KBM-7 (cell line): ENCODE measurements at places on chromosomes 5 and 9.
A peak's percentile ranks its signal among the peaks of the same experiment; 100 is the strongest.

- no peak for DNase-seq
Observed at GRCh38 chr5:9347541-9348295, 198.2 kb downstream of the SEMA5A start.

DNA sequence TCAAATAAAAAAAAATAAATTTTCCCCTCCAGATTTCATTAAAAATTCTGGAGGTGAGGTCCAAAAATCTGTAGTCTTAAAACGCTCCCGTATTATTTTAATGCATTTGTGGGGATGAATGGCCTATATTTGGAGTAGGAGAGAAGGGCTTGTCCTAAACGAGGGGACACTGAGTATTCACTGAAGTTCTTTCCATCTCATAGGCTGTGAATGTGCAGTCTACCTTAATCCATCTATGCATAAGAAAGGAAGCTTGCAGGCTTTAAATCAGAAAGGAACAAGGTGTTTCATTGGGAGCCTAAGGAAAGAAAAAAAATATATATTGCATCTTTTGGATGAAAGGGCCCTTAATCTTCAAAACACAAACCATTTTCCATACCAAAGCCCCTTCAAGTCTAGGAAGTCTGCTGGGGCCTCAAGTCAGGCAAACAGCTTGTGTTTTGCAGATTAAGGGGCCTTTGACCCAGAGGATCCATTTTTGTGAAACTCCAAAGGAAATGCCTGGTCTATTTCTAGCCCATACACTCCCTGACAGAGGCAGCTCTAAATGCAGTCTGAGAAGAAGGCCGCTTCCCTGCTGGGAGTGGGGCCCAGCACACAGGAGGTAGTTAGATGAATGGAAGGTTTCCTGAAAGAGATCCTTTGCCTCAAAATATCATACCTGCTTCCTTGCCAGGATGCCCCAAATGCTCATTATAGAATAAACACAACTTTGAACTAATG lies 35.6 kb downstream of the BRINP1 start:
- no peak for DNase-seq

DNA sequence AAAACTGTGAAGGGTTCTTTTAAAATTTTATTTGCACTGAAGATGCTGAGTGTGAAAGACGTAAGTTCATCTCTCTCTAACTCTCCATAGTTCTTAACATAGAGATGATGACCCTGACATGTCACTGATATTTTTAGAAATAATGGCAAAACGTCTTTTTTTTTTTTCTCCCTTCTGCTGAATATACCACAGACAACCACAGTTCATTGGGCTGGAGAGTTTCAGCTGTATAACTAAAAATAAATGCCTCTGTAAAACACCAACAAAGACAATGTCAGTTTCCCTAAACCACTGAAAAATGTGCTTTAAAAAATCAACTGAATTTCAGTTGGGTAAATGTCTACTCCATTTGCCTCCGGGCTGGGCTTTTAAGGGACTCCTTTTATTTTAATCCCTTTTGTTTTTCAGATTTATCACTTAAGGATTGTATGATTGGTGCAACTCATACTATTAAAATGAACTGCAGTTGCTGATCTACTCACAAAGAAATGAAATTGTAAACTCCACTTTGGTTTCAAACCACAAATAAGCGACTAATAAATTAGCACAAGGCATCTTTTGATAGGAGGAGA lies 830.9 kb upstream of the WWC1 start:
- DNase-seq = no peak

- DNase-seq = peak; percentile 30
Observed at GRCh38 chr5:132812123-132812765, 858 bp upstream of the SOWAHA start.

- DNase-seq = no peak
Observed at GRCh38 chr5:80591352-80591751, 21.3 kb upstream of the ANKRD34B start.

DNA sequence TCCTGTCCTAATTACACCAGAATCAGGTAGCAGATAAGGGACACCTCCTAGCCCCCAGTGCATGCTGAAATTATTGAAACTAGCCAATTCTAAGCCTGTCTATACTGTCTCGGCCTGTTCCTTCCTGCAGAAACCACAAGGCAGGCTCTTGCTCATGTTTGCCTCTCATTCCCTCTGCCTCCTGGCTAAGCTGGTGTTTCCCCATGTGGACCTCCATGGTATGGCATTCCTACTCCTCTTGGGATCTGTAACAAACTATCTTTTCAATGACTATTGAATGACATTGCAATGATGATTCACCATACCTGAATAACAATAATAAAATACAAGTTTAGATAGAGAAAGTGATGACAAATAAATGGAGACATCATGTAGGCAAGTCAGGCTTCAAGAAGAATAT lies 35.6 kb upstream of the ADAMTS16 start:
- no peak for DNase-seq

- no peak for DNase-seq
Observed at GRCh38 chr9:107809871-107810460, 320.4 kb upstream of the KLF4 start.

DNA sequence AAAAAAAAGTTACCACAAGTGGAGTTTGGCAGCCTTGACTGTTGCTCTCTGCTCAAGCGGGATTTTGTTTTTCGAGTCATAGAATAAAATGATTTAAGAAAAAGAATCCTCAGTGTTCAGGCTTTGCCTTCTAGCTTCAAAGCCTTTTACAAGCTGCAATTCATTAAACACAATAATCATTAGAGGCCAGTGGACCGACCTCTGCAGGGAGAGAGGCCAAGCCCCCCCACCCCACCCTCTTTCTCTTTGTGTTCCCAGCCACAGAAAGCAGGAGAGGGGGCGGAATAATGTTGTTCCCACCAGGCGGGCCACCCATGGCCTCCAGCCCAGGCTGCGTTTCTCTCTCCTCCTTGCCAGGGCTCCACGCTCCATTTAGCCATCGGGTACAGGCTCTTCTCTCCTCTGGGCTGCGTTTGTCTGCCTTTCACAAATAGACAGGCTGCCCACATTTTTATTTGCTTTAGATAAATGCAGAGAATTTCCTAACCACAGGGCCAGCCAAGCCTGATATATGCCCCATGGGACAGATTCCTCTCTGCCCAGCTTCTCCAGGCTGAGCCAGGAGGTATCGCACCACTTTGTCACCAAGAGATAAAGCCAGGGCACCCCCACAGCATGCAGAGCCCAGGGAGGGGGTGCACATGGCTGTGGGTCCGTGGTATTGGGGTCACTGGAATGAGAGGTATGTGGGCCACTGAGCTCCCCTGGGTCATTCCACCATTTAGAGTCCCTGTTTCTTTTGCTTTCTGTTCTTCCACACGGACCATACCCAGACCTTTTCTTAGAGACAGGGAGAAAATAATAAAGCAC lies 318.8 kb downstream of the PIK3R1 start:
- DNase-seq = no peak

- no peak for DNase-seq
Observed at GRCh38 chr9:122322553-122322952, 48.3 kb upstream of the PTGS1 start.

- peak; percentile 90 for DNase-seq
Observed at GRCh38 chr5:180007582-180007981, 64.0 kb downstream of the RNF130 start.

DNA sequence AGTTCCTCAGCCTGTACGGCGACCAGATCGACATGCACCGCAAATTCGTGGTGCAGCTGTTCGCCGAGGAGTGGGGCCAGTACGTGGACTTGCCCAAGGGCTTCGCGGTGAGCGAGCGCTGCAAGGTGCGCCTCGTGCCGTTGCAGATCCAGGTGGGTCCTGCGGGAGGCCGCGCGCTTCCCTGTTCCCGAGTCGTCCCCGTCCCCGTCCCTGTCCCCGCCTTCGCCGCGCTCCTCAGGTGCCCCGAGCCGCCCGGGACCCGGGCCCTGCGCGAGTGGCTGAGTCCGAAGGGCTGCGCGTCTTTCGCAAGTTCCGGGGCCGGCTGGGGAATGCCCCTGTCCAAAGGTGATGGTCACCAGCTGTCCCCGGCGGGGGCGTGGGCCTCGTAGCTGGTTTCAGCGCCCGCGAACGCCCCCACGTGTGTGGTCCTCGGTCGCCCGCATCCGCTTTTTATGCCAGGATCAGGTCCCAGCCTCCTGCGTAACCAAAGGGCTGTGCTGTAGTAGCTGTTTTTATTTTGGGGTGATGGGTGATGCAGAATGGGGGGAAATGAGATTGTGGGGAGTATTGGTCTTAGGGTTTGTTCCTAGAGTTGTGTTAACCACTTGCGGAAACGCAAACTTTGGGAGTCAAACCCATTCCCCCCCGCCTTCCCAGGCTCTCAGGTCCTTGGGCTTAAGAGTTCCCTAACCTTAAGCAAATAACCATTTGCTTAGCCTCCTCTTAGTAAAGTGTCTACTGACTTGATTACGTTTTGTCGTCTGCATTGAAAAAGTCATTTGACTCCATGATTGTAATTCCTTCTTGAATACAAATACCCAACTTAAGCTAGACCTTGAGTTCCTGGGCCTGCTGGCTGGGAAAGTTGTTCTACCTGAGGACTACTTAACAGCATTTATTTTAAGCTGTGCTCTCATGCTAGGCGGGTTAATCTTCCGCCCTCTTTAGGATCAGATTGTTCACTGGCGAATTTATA lies 663 bp downstream of the ISOC1 start:
- peak; percentile 63 for DNase-seq

GRCh38 chr5:9351546-9351945 lies 194.3 kb downstream of the SEMA5A start:
- DNase-seq = no peak

DNA sequence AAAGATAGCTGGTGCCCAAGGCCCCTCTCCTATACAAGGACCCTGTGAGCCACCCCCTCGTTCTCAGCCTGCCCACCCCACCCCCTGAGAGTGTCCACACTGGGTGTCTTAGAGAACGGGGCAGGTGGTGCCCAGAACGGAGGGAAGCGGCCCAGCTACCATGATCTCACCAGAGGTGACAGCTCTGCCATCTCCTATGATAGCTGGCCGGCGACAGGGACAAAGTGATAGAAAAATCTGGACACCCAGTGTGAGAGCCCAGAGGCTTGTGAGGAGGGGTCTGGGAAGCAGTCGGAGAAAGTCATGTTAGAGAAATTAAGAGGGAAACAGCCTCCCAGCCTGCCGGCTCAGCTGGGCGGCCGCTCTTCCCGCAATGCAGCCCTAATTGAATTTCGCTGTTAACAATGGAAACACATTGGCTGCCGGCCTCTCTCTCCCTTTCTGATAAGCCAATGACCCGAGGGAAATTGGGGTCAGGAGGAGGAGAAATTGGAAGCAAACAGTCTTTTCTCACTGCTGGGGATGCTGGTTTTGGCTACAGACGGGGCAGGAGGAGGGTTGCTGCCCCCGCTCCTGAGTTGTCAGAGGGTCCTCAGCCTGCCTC lies 32.3 kb downstream of the HK3 start:
- no peak for DNase-seq

DNA sequence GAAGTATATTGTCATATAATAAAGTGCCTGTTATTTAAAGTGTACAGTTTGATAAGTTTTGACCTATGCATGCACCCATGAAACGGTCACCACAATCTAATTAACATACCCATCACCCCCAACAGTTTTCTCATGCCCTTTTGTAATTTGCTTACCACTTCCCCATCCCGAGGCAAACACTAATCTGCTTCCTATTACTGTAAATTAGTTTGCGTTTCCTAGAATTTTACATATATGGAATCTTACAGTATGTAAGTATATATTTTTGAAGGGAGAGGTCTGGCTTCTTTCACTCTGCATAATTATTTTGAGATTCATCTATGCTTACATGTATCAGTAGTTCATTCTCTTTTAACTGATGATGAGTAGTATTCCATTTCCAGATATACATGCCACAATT lies 56.5 kb downstream of the AMBP start:
- no peak for DNase-seq

DNA sequence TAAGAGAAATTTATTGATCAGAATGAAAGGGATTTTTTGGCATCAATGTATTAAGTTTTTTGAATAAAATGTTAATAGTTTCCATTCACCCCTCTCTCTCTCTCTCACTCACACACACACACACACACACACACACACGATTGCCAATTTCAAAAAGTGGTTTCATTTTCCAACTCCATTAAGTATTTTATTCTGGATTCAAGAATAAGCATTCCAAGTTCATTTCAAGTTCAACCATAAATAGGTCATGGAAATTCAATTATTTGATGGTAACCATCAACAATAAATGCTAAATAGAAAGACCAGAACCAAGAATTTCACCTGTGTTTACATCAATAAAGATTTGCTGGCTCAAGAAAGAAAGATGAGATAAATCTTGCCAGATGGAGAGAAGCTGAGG lies 171.6 kb downstream of the ADAMTS12 start:
- no peak for DNase-seq

DNA sequence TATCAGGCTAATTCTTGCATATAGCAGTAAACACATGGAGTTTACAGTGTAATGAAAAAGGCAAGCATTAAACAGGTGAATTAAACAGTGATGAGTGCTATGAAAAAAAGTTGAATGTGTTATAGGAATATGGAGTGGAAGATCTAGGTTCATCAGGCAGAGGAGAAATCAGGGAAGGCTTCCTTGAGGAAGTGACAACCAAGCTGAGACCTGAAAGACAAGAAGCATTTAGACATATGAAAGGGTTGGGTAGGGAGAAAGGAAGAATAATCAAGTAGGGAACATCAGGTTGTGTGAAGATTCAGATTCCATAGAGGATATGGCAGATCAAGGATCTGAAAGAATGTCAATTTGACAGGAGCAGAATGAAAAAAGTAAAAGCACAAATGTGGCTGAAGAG lies 612.5 kb downstream of the PRELID2 start:
- DNase-seq = no peak

DNA sequence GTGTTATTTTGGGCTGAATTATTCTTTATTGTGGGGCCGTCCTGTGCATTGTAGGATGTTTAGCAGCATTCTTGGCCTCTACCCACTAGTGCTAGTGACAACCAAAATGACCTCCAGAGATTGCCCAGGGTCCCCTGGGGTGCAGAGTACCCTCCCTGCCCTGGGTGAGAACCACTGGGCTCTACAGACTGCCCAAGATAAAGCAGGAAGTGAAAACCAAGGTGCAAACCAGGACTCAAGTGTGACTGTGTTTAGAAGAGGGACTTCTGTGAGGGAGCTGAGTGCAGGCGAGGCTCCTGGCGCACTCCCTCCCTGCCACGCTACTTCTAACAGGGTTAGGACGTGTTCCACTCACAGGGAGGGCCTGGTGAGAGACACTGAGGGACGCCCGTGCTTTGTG lies 41.6 kb downstream of the USP20 start:
- no peak for DNase-seq

GRCh38 chr9:93130861-93131481 lies 3.1 kb downstream of the NINJ1 start:
- no peak for DNase-seq
